ENCODE measurements at places on chromosomes 2 and 18.
A peak's percentile ranks its signal among the peaks of the same experiment; 100 is the strongest.

DNA sequence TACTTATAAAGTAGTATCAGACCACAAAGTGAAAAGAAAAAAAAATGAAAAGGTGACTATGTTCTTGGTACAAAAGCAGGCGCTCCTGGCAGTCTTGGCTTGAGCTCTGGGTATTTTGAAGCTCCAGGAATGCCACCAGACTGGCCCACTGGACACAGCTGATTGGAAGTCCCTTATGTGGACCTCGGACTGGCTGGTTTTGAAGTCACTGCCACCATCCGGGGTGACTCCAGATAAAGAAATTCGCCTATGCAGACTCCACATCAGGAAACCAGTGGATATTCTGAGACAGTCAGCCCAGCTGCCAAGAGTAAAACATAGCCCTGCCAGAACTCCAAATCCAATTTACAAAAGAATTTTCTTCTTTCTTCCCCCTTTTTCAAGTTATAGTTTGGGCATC, 28.0 kb downstream of the ACKR3 start:
- no peak for DNase-seq

GRCh38 chr18:7155887-7156286, 38.3 kb upstream of the LAMA1 start:
- DNase-seq = no peak

DNA sequence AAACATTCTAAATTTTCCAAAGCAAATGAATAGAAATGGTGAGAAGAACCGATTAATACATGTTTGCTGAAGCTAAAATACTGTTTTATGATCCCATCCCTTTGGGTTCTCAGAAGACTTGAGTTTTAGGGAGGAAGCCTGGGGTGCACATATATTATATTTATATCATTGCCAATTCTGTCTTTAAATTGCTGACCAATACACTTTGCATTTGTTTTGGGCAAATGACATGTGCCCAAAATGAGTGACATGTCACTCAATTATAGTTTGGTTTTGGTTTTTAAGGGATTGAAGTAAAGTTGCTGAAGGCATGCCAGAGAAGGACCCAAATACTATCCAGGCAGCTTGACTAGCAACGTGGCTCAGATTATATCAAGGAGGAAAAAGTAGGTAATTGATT, 50.3 kb upstream of the SP3 start:
- no peak for DNase-seq

GRCh38 chr2:137947728-137948336, 16.4 kb upstream of the HNMT start:
- peak; percentile 73 for DNase-seq

- DNase-seq = no peak
Measured at GRCh38 chr2:26934985-26935384, 35.5 kb upstream of the MAPRE3 start.

GRCh38 chr2:96163768-96164429, 18.7 kb upstream of the DUSP2 start:
- DNase-seq = no peak

- DNase-seq = peak; percentile 32
Measured at GRCh38 chr2:168348076-168348475, 100.7 kb upstream of the STK39 start.

GRCh38 chr2:55796121-55796520, 102.5 kb upstream of the PNPT1 start:
- DNase-seq = no peak

DNA sequence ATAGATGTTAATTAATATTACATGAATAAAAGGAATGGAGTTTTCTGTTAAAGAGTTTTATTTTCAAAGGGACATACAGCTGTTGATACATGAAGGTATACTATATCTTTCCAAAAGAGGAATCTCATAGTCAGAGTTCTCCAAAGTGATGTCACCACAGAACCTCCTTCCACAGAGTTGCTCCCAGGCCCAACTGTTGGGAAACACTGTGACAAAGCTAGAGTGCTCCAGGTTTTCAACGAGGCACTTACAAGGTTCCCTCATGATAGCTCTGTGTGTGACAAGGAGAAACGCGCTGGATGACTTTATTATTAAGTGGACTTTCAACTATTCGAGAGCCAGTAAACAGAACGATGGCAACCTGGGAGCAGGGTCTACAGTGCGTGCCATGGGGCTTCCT, 33.5 kb downstream of the PTPN18 start:
- DNase-seq = no peak
